ENCODE measurements at places on chromosomes 5 and 9. TPM values are rescaled to one million over a fixed set of nuclear protein-coding genes. Genes with fewer than 3 reads are reported as not detected.

The PRRX2 gene
- not detected for total RNA-seq

DNA sequence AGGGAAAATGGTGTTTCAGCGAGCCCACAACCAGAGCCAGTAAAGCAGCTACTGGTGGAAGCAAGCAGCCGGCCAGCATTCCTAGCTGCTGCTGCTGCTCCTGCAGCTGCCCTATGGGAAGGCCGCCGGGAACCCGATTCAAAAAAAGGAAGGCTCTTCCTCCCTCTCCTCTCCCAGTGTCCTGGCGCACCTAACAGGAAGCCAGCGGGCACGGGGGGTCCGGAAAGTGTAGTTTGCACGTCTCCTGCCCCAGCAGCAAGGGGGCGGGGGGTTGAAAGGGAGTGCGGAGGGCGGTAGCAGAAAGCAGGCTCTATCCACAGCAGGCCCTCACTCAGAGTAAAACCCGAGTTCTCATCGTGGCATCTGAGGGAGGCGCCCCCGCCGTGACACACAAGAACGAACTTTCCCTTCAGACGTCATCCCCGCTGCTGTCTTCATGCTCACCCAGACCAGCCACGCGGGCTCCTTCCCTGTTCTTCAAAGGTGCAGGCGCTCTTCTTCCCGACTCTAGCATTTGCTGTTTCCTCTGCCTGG is 16.5 kb downstream of the GRXCR2 start:
- DNase-seq: no peak
- H3K4me1 ChIP-seq: no peaks in the 10 kb centered on the region
- no peak overlapping the region for H3K4me3 ChIP-seq
- no peaks in the 10 kb centered on the region for H3K36me3 ChIP-seq

DNA sequence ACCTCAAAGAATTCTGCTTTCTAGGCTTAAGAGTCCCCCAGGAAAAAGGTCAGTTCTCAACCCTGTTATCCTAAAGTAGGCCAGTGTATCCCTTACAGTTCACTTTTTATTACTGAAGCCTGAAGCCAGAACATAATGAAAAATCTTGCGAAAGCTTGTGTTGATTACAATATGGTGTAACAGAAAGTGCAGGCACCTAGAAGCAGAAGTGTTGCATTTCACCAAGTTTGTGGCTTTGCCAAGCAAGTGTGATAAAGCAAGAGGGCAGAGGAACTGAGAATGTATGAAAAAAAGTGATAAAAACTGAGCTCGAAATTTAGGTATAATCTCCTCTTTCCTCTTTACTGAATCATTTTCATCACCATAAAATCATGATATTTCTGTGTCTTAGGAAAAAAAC is 26.2 kb downstream of the AGTPBP1 start:
- no peaks in the 10 kb centered on the region for H3K27me3 ChIP-seq
- peak; percentile 73 for DNase-seq
- peak overlapping the region; percentile 78 for H3K4me3 ChIP-seq
- H3K4me1 ChIP-seq: peaks cover 48% of the 10 kb centered on the region
- H3K36me3 ChIP-seq: peaks cover 4% of the 10 kb centered on the region

The SPATA6L gene
- 2.6 TPM for total RNA-seq

DNA sequence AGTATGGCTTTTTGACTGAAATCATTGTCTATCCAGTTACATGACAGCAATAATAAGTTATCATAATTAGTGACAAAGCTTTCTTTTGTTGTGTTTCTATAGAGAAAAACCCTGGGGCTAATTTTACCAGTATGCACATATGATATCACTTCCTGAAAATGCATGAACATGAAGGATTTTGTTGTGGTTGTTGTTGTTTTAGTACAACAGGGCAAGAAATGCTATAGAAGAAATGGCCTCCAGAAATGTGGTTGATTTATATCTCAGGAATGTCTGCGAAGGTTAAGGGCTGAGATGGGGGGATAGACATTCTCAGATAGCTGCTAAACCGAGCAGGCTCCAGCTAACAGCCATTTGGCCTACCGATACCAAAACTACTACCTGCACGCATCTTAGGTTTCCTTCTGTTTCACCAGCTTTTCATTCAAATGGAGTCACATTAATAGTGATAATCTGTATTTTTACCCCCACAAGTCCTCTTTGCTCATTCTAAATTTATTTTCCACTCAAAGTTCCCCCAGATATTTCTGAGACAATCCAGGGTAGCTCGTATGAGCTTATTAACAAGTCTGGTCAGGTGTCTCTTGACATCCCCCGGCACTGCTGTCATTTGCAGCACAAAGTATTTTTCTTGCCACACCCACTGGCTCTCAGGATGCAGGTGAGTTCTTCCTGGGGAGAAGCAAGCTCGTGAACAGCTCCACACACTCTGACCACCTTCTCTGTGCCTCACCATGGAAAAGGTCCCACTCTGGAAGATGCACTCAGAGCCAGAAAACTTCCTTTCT is 232.4 kb upstream of the GAS1 start:
- H3K4me1 ChIP-seq: no peaks in the 10 kb centered on the region
- no peak overlapping the region for H3K4me3 ChIP-seq
- H3K27me3 ChIP-seq: peaks cover 9% of the 10 kb centered on the region
- peaks cover 6% of the 10 kb centered on the region for H3K36me3 ChIP-seq

DNA sequence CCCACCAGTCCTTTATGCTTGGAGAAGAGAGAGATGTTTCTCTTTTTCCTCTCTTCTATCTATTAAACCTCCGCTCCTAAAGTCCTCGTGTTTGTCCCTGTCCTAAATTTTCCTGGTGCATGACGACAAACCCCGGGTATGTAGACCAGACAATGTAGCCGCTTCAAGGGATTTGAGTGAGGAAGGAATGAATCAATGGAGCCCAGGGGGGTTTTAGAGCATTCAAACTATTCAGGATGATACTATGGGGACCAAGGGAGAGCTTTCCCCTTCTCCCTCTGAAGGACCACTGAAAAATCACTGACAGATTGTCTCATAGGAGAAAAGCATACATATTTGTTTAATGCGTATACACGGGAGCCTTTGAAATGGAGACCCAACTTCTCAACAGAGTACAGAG is 18.4 kb downstream of the CEL start:
- no peak overlapping the region for H3K4me3 ChIP-seq
- H3K27ac ChIP-seq: no peak overlapping the region
- H3K36me3 ChIP-seq: no peaks in the 10 kb centered on the region
- H3K4me1 ChIP-seq: no peaks in the 10 kb centered on the region
- peaks cover 7% of the 10 kb centered on the region for H3K27me3 ChIP-seq

The NTRK2 gene
- 0.24 TPM for total RNA-seq

DNA sequence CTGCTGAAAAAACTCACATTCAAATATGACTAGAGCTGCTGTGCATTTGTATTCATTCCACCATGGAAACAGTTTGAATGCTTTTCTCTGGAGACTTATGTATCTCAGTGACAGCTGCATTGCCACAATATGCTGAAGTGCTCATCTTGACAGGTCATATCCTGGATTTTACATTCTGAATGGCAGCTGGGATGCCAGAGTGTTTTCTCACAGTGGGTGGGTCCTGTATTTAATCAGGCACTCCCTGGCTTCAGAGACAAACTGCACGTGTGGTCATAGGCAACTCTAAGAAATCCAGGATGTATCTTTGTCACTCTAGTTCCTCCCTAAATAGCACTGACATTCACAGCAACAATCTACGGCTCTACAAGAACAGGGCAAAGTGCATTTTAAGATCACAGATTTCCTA is 75.6 kb downstream of the ST8SIA4 start:
- peaks cover 35% of the 10 kb centered on the region for H3K4me1 ChIP-seq
- peaks cover 9% of the 10 kb centered on the region for H3K36me3 ChIP-seq
- DNase-seq: no peak
- H3K27me3 ChIP-seq: no peaks in the 10 kb centered on the region
- H3K4me3 ChIP-seq: peak overlapping the region; percentile 8

Measured in natural killer cell treated with Interleukin-12 subunit alpha and Interleukin-12 subunit beta and Interleukin-15 and Interleukin-18, amount 100 ng/mL, for 72 hours (primary cell).